Activated CD4-positive, alpha-beta T cell treated with anti-CD3 and anti-CD28 coated beads, Interleukin-2, amount 50 U/mL, for 4 hours (primary cell): ENCODE measurements at places on chromosomes 2 and 18.

GRCh38 chr18:49609256-49610021, 47.6 kb downstream of the LIPG start:
- DNase-seq = no peak

DNA sequence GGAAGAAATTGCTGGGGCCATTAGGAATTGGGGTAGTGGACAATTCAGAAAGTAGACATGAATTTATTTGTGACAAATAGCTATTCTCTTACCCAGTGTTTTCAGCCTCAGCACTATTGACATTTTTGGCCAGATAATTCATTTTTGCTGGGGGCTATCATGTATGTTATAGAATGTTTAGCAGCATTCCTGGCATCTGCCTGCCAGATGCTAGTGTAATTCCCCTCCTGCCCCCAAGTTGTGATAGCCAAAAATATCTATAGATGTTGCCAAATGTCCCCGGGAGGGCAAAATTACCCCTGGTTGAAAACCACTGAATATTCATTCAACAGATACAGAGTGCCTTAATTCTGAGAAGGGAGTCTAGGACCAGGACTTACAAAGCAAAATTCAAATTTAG, 183.6 kb downstream of the BABAM2 start:
- DNase-seq = no peak

DNA sequence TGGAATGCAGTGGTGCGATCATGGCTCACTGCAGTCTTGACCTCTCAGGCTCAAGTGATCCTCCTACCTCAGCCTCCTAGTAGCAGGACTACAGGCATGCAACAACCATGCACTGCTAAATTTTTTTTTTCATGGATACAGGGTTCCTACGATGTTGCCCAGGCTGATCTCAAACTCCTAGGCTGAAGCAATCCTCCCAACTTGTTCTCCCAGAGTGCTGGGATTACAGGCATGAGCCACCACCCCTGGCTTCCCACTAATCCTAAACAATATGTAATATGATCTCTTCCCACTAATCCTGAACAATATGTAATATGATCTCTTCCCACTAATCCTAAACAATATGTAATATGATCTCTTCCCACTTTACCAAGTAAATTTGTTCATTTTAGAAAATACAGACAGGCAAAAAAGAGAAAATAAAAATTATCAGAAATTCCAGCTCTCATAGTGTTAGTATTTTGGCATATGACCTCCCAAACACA, 33.7 kb upstream of the C18orf32 start:
- no peak for DNase-seq

DNA sequence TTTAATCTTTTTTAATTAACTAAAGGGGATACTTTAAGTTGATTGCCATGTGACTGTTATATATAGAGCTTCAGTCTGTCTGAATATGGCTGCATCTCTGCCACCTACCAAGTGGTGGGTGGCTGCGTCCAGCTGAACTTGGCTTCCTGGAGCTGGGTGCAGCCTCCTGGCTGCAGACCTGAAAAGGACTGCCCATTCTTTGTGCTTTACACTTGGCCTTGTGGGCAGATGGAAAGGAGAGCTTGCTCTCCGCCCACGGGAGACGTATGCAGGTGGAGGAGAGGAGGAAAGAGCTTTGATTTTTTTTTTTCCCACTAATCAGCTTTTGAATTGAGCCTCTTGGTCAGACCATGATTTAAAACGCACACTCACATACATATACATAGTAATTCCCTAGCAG, 34.7 kb downstream of the NCK2 start:
- DNase-seq = no peak

DNA sequence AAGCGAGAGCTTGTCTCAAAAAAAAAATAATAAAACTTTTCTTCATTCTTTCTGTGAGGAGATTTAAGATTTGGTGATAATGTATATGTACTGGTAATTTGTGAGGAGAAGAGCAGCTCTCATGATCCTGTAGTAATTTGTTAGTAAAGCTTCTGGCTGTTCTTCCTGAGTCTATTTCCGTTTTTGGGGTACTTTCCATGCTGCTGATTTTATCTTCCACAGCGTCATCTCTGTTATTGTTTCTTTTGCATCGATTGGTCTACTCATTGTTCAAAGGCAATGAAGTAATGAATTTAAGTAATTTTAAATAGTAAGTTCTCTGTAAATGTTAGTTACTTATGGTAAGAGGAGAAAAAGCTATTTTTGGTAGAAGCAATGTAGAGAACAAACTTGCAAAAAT, 12.0 kb downstream of the NDUFAF7 start:
- DNase-seq = no peak

GRCh38 chr18:61948846-61949438, 56.1 kb upstream of the RNF152 start:
- DNase-seq = no peak

DNA sequence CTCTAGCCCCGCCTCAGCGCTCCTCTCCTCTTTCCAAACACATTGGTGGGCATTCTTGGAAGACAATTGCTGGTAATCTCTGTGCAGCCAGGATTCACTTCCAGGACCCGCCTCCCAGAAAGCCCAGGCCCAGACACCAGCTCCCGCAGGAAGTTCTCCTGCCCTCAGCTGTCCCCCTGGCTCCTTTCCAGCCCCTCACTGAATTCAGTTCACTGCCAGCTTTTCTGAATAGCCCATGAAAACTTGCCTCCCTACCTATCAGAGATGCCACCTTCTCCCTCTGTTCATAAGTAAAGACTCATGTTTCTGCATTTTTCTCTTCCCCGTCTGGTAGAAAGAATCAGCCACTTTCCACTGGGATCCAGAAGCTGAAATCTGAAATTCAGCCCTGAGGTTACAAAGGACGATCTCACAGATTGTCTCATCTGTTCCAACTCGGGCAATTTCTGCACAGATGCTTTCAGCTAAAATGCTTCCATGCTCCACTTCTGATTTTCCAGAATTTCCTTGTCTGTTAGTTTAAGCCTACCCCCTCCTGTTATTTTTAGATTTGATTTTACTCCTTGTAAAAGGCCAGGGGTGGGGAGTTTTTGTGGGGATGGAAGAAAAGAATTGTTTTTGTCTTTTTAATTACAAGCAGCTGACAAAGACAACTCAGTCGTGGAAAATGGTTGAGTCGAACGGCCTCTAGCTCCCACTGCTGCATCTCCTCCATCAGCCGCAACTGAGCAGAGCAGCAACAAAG, 98.1 kb downstream of the SP3 start:
- DNase-seq = no peak
